ENCODE measurements at places on chromosomes 3 and 15. TPM values are rescaled to one million over a fixed set of nuclear protein-coding genes. Genes with fewer than 3 reads are reported as not detected.

Gene DUOX1
- total RNA-seq: 2.1 TPM

Gene SENP8
- total RNA-seq: 4.9 TPM

Gene IL17RC
- total RNA-seq: 12.6 TPM

DNA sequence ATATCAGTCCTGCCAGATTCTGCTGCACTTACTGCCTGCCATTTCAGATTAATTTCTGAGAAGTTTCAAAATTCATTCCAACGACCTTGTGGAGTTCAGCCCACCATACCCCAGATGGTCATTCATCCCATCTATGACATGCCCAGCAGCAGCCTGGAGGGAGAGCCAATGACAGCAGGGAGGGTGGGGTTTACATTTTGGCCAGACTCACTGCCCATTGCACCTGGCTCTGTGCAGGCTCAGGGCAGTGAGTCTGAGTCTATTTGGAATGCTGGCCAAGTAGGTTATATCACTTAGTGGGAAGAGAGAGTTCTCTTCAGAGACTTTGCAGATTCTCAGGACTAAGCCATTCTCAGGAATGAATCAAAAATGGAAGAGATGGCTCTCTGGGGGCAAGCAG, 21.5 kb downstream of the SRPRB start:
- DNase-seq: no peak

DNA sequence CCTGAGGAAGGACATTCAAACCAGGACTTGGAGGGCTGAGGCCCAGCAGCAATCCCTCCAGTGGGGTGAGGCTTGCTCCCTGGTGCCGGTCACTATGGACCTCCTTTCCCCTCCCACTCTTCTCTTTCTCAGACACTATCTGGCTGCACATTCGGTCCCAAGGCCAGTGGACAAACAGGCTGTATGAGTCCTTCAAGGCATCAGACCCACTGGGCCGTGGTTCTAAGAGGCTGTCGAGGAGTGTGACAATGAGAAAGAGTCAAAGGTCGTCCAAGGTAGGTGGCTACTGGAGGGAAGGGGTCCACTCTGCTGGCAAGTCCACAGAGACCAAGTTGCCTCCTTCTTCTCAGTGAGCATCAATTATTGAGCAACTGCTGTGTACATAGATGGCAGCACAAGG, 28.0 kb downstream of the NOX5 start:
- DNase-seq: no peak

DNA sequence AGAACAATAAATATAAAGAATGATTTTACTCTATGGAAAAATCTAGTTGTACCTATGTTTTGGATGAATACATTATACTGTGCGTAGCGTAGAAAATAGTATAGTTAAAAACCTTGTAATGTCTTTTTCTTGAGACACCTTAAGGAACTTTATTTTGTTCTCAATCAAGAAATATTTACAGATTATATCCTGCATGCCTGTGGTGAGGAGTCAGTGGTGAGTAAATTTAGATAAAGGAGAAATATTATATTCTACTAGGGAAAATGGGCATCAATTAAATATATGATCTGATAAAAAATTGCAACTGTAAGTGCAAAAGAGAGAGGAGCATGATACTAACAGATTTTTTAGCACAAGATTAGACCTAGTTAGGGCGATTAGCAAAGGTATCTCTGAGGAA, 157.7 kb downstream of the RBMS3 start:
- no peak for DNase-seq

GRCh38 chr15:87589134-87589533, 667.4 kb downstream of the NTRK3 start:
- DNase-seq: no peak

All from GM23338 (cell line).